Pulmonary artery endothelial cell (primary cell): ENCODE measurements at places on chromosomes 3 and 15.
A peak's percentile ranks its signal among the peaks of the same experiment; 100 is the strongest.

- DNase-seq = no peak
Observed at GRCh38 chr15:59537403-59537802, 74.2 kb upstream of the GCNT3 start.

DNA sequence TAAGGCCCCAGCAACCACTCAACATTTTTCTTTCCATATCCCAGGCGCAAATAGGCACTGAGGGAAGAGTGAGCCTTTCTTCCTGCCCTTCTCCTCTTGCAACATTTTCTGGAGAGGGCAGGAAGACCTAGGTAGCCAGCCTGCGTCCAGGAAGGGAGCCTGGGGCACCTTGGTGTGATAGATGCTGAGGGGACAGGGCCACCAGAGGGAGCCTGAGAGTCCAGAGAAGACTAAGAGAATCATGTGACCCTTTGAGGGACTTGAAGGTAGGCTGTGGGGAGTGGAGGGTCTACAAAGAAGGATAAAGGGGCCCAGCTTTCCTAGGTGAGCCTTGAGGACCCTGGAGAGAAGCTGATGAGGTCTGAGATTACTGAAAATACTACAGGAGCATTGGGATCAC lies 346.6 kb downstream of the CNTN6 start:
- DNase-seq = no peak

DNA sequence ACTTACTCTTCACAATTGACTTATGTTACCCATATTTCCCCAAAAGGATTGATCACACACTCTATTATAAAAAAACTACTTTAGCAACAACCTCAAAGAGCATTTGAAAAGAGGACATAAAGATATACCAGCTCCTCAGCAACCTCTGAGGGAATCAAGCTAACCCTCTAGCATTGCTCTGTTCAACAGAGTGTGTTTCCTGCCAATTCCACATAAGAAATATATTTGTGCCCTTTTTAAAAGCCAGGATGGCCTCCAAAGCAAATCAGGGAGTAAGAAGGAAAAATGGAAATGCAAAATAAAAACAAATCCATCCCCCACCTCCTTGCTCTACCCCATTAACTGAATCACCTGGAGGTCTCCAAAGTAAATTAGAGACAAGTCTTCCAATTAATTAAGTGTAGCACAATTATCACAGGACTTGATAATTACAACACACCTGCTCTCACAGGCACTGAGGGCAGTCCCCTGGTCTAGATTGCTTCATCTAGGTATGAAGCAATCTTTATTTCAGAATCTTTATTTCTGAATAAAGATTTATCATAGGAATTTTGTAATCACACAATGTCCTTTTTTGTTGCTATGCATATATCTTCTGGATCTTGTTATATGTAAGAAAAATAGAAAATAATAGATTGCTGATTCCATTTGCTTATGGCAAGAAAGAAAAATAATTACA lies 34.8 kb downstream of the GPR176 start:
- no peak for DNase-seq

- DNase-seq = no peak
Observed at GRCh38 chr3:160874736-160875135, 118.7 kb downstream of the PPM1L start.

- no peak for DNase-seq
Observed at GRCh38 chr15:34783431-34783830, 11.9 kb downstream of the ACTC1 start.

- no peak for DNase-seq
Observed at GRCh38 chr3:14997941-14998340, 50.6 kb downstream of the NR2C2 start.

GRCh38 chr3:86594838-86595237 lies 396.1 kb downstream of the VGLL3 start:
- no peak for DNase-seq

DNA sequence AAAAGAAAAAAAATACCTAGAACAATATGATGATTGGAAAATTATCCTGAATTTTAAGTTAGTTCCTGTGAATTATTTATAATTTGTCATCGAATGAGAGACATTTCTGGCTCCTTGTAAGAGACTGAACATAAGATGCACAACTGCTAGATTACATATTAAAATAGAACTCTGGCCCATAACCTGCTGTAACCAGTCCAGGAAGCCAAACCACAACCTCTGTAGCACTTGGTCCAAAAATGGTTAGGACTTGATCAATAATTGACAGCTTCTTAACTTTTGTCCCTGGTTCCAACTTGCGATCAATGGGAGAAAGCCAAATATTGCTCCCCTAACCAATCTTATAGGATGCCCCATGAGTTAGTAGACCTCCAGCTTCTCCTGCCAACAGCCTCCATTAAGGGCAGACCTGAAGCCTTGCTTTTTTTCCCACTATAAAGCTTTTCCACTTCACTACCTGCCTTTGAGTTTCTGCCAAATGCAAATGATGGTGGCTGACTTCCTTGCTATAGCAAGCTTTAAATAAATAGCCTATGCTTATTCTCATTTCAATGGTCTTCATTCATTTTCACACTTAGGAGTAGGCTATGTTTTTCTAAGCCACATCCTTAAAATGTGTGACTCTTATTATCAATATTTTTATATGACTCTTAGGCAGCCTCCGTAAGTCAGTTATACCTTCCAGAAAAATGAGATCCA lies 224.0 kb upstream of the ARHGEF26 start:
- no peak for DNase-seq

- DNase-seq = no peak
Observed at GRCh38 chr3:53142986-53143385, 12.8 kb upstream of the RFT1 start.

DNA sequence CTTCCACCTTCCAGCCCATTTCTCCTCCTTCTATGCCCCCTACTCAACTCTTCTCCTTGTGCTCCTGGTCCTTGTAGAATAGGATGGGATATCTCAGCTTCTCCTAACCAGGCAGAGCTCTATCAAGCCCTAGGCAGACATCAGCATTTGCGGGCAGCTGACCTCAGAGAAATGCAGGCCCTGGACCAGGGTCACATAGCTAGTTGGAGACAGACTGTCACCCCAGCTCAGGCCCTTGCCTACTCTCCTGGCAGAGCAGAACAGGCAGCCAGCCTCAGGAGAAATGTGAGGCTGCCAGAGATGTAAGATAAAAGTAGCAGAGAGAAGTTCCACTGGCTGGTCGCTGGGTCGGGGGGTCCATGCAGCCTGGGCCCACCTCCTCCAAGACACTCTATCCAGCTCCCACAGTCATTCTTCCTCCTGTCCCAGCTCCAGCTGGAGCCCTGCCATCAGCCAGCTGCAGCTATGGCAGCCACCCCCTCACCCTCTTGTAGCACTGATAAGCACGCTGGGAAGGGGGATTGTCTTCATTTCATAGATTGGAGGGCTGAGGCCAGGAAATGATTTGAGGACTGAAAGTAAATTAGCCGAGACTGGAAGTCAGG lies 4.0 kb downstream of the CYP8B1 start:
- DNase-seq = no peak

- DNase-seq = peak; percentile 61
Observed at GRCh38 chr15:55917881-55918296, 75.5 kb downstream of the NEDD4 start.

DNA sequence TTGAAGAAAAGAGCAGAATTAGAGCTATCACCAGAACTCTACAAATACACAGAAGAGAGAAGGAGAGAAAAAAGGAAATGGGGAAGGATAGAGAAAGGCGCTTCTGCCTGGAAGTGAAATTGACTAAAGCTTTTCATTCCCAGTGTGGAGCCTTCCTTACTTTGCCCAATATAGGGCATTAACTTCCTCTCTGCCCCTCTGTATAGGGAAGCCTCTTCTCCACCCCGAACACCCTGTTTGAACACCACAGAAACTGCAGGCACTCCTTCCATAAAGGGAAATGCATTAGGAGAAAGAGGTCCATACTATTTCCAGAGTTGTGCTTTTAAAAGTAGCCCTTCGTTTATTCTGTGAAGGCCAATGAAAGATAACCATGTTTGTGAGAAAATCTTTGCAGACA lies 248.5 kb downstream of the RAP2B start:
- DNase-seq = no peak

DNA sequence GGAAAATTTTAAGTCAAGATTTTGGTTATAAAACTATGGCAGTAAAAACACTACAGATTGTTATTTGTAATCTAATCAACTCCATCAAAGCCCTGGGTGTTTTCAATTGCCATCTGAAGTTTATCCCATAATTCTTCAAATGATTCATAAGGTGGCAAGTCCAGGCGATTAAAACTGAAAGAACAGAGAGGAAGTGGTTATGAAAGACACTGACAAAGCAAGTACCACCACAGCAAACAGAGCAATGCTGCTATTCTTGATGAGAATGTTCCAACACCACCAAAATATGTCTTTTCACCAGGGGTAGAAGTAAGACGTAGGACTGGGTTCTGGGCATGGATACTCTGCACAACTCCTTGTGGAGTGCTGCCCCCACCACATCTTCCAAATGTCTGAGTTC lies 86.9 kb upstream of the PRTG start:
- no peak for DNase-seq

- DNase-seq = no peak
Observed at GRCh38 chr15:33326908-33327307, 16.1 kb downstream of the RYR3 start.

DNA sequence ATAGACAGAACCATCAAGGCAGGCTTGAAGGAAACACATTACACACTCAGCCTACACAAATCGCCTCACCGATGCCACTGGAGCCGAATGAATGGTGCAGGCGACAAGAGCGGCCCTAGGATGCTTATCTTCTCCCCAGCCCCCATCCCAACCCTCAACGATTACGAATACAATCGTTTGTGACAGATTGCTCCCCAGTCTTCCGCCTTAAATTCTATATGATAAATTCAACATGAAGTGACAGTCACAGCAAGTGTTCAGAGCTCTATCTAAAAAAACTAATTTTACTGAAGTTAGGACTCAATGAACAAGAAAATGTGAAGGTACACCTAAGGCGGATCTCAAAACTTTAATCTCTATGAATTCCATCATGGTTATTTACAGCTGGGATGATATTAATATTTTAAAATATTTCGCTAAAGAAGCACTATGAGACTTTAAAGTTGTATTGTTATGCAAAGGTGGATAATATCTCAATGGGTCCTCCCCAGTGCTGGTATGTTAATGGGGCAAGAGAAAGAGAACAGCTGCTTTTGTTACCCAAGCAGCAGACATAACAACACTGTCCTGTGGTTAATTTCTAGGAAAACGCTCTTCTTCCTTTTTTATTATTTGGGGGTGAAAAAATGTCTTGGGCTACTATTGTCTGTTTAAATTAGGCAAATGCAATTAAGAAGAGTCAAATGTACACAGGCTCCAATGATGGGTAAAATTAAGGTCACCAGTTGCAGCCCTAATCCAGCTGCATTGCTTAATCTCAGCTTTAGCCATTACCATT lies 147.6 kb upstream of the NR2F2 start:
- no peak for DNase-seq

DNA sequence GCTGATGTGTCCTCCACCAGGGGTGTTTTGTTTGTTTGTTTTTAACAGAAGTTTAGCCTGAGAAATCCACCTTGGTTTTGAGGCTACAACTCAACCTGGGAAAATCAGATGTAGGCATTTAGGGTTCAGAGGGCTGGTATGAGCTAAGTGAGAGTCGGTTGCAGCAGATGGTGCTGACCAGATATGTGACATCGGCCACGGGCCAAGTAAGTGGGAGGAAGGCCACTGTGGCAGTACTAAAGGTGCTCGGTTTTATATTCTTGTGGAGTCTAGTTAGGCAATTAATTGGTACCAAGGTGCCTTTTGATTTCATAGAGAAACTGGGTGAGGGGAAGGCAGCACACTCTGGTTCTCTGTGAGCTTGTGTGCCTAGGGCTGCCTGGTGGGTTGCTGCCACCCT lies 10.5 kb downstream of the MTMR14 start:
- no peak for DNase-seq

GRCh38 chr15:25481208-25481859 lies 42.5 kb upstream of the UBE3A start:
- no peak for DNase-seq

- no peak for DNase-seq
Observed at GRCh38 chr3:76554707-76555106, 485.2 kb upstream of the ROBO2 start.

- no peak for DNase-seq
Observed at GRCh38 chr15:86165265-86166211, 85.9 kb downstream of the AGBL1 start.

GRCh38 chr3:70120357-70120966 lies 120.9 kb downstream of the SAMMSON start:
- peak; percentile 44 for DNase-seq

DNA sequence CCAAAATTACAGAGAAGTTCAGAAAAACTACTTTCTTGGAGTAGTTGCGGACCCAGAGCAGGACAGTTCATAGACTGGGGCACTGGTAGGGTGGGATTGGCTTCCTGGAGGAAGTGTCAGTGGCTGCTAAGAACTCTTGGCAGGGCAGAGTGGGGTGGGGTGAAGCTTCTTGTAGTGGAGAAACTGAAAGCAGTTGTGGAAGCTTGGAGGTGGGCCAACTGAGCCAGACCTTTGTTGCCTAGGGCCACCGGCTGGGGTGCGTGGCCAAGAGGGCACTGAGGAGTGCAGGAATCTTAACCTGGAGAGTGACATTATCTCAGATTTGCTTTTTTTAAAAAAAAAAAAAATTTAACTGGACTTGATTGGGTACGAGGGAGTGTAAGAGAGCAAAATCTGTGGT lies 3.1 kb downstream of the KAT2B start:
- no peak for DNase-seq

GRCh38 chr3:188319569-188319968 lies 165.6 kb downstream of the LPP start:
- DNase-seq = no peak

GRCh38 chr15:89172921-89173320 lies 48.5 kb downstream of the RLBP1 start:
- no peak for DNase-seq

DNA sequence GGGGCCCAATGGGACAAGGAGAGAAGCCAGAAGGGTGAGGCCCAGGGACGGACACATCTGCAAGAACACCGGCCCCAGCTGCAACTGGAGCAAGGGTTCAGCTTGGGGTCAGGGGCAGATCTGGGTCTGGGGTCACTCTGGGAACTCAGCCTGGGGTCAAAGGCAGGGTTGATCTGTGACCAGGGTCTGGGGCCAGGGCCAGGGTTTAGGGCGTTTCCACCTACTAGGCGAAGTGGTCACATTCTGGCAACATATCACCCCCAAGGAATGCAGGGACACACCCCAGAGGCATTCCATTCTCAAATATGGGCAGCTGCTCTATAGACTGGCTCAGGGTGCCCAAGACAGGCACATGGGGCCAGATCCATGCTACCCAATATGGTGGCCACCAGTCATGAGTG lies 9.0 kb downstream of the UROC1 start:
- DNase-seq = no peak

DNA sequence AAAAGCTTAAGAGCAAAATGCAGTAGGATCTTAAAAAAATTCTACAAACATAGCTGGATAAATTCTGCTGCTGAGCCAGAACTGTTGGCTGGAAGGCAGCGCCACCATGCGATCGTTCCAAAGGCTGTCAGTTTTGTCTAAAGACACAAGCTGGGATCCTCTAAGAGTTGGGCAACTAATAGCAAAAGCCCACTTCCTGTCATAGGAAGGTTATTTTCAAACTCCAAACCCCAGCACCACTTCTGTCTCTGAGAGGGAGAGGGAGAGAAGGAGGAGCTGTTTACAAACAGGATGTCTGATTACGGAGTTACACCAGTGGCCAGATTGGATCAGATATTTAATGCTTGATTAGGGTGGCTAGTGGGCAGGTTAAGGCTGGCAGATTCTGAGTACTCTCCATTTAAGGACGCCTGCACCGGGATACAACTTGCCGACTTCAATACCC lies 44.0 kb downstream of the EIF4E3 start:
- no peak for DNase-seq
